Testis (tissue), 5 donors: ENCODE measurements at places on chromosomes 2 and 18.

DNA sequence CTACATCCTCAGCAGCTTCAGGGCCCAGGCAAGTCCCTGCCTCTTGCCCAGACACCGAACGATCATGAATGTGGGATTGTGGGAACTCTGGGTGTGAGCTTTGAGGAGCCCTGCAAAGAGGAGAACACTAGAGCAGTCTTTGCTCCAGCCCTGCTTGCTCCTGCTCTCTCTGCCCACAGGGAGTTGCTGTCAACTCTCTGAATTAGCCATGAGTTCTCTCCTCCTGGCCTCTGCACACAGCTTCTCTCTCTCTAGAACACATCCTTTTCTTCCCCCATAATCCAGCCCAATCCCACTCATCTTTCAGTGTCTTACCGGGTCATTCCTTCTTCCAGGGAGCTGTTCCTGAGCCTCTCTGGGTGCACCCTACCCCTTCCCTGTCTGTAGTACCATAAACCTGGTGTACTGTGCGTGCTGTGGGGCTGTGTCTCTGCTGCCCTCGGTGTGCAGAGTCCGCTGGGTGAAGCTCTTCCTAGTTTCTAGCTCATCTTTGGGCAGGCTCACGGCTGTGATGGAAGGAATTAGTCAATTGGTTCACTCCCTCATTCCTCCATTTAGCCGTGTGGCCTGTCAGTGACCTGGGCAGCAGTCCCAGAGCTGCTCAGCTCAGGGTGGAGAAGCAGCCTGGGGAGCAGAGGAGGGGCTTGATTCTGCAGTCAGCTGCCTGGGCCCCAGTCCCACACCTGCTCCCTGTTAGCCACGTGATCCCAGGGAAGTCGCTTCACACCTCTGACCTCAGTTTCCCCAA lies 132.9 kb upstream of the HDAC4 start:
- DNase-seq, result peak; percentile 73

GRCh38 chr2:69911985-69912563 lies 2.8 kb upstream of the MXD1 start:
- no peak for DNase-seq

DNA sequence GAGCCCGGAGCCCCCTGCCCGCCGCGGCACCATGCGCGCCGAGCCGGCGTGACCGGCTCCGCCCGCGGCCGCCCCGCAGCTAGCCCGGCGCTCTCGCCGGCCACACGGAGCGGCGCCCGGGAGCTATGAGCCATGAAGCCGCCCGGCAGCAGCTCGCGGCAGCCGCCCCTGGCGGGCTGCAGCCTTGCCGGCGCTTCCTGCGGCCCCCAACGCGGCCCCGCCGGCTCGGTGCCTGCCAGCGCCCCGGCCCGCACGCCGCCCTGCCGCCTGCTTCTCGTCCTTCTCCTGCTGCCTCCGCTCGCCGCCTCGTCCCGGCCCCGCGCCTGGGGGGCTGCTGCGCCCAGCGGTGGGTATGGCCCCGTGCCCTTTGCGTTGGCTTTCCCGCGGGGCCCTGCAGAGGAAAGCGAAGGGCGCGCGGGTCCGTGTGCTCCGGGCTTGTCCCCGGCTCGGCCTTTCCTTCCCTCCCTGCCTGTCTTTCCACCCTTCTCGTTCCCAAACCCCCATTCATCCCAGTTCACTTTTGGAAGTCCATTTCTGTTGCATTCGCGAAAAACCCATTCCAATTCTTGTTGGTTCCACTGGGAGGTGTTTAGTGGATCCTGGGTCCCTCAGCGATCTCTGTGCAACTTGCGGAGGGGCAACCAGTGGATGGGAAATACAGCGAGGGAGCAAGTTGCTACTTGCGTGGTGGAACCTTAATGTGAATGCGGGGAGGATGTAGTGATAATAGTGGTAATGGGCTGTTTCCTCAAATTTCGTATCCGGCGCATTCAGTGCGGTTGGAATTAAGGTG lies 599 bp downstream of the ADAM23 start:
- peak; percentile 19 for DNase-seq

GRCh38 chr18:79904357-79905147 lies 46.9 kb downstream of the SLC66A2 start:
- peak; percentile 12 for DNase-seq

- no peak for DNase-seq
These were observed 387.6 kb upstream of the SPRED2 start for GRCh38 chr2:65819963-65820362.

DNA sequence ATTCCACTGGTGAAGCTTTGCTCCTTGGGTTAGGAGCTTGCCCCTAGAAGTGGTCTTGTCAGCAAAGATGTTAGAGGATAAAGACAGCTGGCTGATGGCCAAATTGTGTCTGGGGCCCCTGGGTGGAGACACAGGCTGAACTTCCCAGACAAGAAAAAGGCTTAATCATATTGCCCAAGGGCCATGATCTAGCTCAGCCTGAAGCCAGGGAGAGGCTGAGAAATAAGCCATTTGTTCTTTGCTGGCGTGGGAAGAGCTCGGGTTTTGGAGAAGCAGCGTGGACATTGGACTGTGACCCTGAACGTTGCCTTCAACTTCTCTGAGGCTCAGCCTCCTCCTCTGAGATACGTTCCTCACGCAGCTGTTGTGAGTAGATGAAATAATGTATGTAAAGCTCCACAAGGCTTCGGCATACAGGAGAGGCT lies 153.0 kb downstream of the ZFP36L2 start:
- no peak for DNase-seq

- DNase-seq, result no peak
These were observed 179.4 kb downstream of the ALPK2 start for GRCh38 chr18:58449464-58449863.

- DNase-seq, result peak; percentile 75
These were observed 395.6 kb upstream of the TRIB2 start for GRCh38 chr2:12320991-12321641.

- no peak for DNase-seq
These were observed 460.7 kb upstream of the FANCL start for GRCh38 chr2:58701688-58702301.

DNA sequence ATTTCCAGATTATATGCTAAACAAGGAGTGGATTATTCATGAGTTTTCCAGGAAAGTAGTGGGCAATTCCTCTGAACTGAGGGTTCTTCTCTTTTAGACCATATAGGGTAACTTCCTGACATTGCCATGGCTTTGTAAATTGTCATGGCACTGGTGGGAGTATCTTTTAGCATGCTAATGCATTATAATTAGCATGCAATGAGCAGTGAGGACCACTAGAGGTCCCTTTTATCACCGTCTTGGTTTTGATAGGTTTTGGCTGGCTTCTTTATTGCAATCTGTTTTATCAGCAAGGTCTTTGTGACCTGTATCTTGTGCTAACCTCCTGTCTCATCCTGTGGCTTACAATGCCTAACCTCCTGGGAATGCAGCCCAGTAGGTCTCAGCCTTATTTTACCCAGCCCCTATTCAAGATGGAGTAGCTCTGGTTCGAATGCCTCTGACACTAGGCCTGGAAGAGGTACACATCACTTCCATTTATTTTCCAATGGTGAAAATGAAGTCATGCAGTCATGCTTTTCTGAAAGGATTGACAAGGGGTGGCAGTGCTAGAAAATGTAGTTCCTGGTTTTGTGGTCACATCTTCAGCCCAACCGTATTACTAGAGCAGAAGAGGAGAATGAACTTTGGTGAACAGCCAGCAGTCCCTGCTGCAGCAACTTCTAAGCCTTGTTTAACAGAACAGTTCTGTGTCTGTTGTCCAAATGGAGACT lies 26.6 kb upstream of the ITGA4 start:
- DNase-seq, result no peak

DNA sequence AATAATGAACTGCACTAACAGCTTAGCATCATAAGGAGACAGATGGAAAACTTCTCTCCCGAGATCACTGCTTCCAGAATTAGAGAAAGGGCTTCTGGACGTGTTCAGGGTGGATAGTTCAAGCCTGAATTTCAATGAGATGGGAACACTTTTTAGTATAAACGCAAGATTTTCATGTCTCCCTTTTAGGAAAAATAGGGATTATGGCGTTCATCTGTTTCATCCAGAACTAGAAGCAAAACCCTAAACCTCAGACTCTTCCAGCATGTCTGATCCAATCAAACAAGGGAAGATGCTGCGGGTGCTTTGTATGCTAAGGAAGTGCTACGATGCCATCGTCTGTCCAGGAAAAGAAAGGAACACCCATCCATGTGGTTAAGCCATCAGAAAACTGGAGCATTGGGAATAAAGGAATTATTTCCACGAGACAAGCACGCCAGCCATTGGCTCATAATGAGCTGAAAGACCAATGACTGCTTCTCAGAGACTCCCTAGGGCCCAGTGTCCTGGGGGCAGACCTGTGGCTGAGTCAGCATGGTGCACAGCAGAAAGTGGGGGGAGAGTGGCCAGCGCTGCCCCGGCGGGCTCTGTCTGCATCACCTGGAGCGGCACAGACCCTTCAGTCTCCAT lies 65.9 kb upstream of the AFF3 start:
- no peak for DNase-seq

- no peak for DNase-seq
These were observed 227.1 kb upstream of the ID2 start for GRCh38 chr2:8454797-8455196.

- DNase-seq, result peak; percentile 9
These were observed 28.2 kb upstream of the NFATC1 start for GRCh38 chr18:79367480-79367879.

DNA sequence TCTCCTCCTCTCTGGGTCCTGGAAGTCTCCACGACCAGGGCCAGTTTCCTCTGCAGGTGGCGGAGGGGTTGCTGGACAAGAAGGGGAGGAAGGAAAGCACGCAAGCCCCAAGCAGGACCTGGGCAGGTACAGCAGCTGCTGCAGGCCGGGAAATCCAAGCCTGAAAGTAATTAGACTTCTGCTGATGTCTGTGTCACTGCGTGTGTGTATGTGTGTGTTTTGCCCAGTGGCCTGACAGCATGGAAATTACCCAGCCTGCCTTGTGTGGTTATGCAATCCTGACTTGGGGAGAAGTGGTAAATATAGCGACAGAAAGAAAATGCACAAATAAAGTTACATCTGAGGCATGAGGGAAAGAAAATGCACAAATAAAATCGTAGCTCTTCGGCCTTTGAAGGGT lies 121.8 kb upstream of the ZBTB14 start:
- no peak for DNase-seq

- no peak for DNase-seq
These were observed 34.6 kb upstream of the POTEC start for GRCh38 chr18:14577971-14578370.

- peak; percentile 61 for DNase-seq
These were observed 93.9 kb downstream of the EVA1A start for GRCh38 chr2:75466708-75467311.

DNA sequence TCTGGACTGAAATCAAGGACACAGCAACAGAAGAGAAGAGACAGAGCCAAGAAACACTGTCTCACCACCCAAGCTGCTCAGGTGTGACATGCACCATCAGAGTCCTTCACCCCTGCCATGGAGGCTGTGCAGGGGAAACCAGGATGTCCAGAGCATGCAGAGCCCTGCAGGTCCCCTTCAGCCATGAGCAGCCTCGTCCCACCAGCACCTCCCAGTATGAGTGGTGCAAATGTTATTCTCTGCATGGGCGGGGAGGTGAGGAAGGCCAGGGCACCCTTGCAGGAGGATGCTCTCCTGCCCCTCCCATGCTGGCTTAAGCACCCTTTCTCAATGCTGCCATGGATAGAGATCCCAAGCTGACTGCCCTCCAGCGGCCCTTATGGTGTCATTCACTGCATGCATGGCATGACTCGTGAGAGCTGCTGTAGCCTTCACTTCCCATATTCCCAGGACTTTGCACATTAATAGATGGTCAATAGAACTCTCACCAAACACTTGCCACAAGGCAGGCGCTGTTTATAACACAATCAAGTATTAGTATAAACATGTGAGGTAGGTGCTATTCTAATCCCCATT lies 171.0 kb downstream of the ANAPC1 start:
- DNase-seq, result no peak

DNA sequence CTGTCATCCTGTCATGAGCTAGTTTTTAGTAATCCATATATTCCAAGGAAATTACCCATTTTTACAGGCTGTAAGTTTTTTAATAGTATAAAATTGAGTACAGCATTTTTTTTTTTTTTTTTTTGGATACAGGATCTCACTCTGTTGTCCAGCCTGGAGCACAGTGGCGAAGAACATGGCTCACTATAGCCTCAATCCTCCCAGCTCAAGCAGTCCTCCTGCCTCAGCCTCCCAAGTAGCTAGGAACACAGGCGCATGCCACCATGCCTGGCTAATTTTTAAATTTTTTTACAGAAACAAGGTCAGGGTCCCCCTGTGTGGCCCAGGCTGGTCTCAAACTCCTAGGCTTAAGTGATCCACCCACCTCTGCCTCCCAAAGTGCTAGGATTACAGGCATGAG lies 56.5 kb downstream of the ANKRD12 start:
- no peak for DNase-seq

DNA sequence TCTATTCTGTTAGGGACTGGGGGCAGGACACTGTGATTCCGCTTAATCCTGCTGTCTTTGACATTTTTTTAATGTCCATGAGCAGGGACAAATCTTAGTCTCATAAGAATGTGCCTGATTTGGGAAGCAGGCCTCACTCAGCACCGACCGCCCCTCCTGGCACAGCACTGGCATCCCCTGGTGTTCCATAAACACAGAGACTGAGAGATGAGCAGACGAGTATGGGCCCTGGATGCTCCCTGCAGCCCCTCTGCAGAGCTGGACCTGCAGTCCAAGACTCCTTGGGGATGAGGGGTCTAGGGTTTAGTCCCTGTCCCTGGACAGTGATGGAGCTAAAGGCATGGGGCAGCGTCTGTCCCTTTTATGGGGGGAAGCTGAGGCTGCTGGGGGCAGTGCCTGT lies 81.6 kb downstream of the NDUFA10 start:
- DNase-seq, result no peak

- no peak for DNase-seq
These were observed 39.4 kb downstream of the RNF144A start for GRCh38 chr2:6956566-6956965.

- no peak for DNase-seq
These were observed 107.4 kb downstream of the CPO start for GRCh38 chr2:207046724-207047123.

DNA sequence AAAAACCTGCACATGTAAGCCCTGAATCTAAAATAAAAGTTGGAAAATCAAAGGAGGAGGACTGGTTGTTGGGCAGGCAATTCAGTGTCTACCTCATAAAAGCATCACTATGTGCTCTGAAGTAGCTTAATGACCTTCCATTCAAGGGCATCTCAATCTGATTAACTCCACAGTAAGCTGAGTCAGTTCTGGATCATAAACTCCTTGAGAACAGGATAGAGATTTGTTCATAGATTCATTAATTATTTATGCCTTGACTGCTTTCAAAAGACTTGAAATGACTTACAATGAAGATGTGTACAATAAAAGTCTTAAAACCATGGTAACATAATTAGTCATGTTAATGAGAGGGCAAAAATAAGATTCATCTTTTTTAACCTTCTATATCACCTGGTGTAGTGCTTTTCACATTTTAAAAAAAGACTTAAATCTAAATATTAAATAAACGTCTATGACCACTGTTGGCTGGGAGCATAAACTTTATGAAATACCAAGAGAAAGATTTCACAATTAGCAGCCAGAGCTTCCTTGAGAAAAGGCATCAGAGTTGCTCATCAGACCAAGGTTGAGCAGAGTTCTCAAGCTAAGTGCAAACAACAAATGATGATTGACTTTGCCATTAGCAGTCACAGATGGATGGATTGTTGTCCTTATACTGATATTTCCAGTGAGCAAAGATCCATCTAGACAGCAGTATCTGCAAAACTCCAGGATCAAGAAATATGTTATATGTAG lies 237.3 kb upstream of the THUMPD2 start:
- DNase-seq, result no peak

- no peak for DNase-seq
These were observed 69.0 kb downstream of the ANKRD44 start for GRCh38 chr2:197241596-197241995.
